Osteocyte (in vitro differentiated cells): ENCODE measurements at places on chromosomes 5 and 9. TPM values are rescaled to one million over a fixed set of nuclear protein-coding genes. Genes with fewer than 3 reads are reported as not detected.
A peak's percentile ranks its signal among the peaks of the same experiment; 100 is the strongest.

The PGM5 gene
- total RNA-seq, result not detected in 2 replicates

The HAPLN1 gene
- total RNA-seq, result 114 and 124 TPM in 2 replicates

The STING1 gene
- total RNA-seq, result 61.6 and 73.0 TPM in 2 replicates

The LCN10 gene
- total RNA-seq, result not detected in 2 replicates

The N4BP3 gene
- 0.55 and 0.64 TPM in 2 replicates for total RNA-seq

The PLAC8L1 gene
- total RNA-seq, result 1.4 and 2.1 TPM in 2 replicates

The SOHLH1 gene
- total RNA-seq, result not detected in 2 replicates

The CERCAM gene
- total RNA-seq, result 128 and 132 TPM in 2 replicates

The TAF11L10 gene
- total RNA-seq, result not detected in 2 replicates

The CMYA5 gene
- 0.16 and 0.39 TPM in 2 replicates for total RNA-seq

The PRR16 gene
- total RNA-seq, result 18.3 and 20.9 TPM in 2 replicates

The LPAR1 gene
- 119 and 120 TPM in 2 replicates for total RNA-seq

The TLX3 gene
- not detected in 2 replicates for total RNA-seq

GRCh38 chr9:136381311-136381710 lies 7.8 kb upstream of the CARD9 start:
- no peaks in the 10 kb centered on the region for H3K4me1 ChIP-seq
- no peaks in the 10 kb centered on the region for H3K27me3 ChIP-seq
- no peak overlapping the region for H3K27ac ChIP-seq
- DNase-seq, result no peak
- no peak overlapping the region for H3K4me3 ChIP-seq

DNA sequence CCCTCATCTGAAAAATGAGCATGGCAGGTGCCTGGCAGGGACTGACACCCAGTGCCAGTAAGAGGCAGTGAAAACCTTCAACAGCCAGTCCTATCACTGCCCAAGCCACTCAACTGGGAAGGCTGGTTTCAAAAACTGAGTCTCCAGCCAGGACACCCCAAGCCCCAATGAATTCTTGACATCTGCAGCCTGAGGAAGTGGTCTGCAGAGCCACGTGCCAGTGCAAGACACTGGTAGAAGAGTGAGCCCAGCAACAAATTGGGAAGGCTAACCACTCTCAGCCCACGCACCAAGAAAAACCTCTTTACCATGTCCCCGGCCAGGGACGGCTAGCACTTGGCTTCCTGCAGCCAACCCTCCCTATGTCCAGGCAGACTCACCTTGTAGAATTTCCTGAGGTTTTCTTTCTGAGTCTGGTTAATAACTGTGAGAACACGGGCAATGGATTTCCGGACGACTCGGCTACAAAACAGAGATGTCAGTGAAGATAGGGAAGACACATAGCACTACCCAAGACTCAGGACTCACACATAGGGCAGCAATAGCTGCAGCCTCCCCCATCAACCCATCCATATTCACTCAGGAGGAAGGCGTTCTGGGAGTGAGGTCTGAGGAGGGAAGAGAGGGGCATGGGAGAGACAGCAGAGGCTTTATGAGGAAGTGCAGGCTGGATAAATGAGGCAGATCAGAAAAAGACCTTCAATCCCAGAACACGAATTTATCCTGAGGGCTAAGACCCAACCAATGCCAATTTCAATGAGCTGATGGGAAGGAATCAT lies 1.8 kb downstream of the RPL35 start:
- peaks cover 27% of the 10 kb centered on the region for H3K4me1 ChIP-seq
- H3K27me3 ChIP-seq, result no peaks in the 10 kb centered on the region
- peak overlapping the region; percentile 93 for H3K27ac ChIP-seq
- peak overlapping the region; percentile 93 for H3K4me3 ChIP-seq

DNA sequence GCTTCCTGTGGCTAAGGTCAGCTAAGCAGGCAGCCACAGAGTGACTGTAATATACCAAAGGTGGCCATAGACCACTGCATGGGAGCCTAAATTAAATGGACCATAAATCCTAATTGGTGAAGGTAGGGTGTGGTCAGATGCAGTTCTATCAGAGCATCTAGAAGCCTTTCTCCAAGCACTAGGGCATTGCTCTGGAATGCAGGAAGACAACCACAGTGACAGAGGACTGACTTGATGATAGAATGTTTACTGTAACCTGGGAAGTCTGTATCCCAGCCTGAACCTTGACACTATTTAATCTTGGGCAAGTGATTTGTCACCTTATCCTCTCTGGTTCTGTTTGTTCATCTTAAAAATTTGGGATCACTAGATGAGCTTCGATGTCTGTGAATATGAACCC lies 2.3 kb downstream of the FBXO38 start:
- peaks cover 59% of the 10 kb centered on the region for H3K4me1 ChIP-seq
- peak overlapping the region; percentile 12 for H3K27ac ChIP-seq
- peaks cover 9% of the 10 kb centered on the region for H3K36me3 ChIP-seq
- H3K27me3 ChIP-seq, result no peaks in the 10 kb centered on the region

GRCh38 chr5:15533129-15533893 lies 33.3 kb downstream of the FBXL7 start:
- peaks cover 16% of the 10 kb centered on the region for H3K36me3 ChIP-seq
- H3K27me3 ChIP-seq, result no peaks in the 10 kb centered on the region
- H3K4me1 ChIP-seq, result peaks cover 21% of the 10 kb centered on the region
- H3K4me3 ChIP-seq, result no peak overlapping the region

GRCh38 chr9:37668116-37668601 lies 17.4 kb downstream of the FRMPD1 start:
- H3K27me3 ChIP-seq, result peaks cover 80% of the 10 kb centered on the region
- no peaks in the 10 kb centered on the region for H3K4me1 ChIP-seq
- H3K27ac ChIP-seq, result no peak overlapping the region

DNA sequence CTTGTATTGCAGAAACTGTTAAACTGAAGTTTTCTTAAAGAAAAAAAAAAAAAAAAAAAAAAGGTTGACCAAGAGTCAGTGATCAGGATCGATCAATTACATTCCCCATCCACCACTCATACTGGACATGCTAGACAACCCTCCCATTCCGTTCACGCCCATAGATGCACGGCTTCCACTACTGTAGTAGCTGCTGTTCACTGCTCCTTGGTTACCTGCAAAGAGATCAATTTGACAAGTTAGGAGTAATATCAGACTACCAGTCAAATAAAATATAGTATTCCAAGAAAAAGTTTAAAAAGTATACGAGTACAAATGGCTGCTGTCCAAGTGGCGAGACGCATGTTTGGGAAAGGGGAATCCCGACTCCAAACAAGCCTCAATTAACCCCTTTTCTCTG lies 8.7 kb downstream of the HNRNPH1 start:
- no peak for DNase-seq
- peak overlapping the region; percentile 40 for H3K27ac ChIP-seq
- H3K27me3 ChIP-seq, result no peaks in the 10 kb centered on the region
- peaks cover 75% of the 10 kb centered on the region for H3K36me3 ChIP-seq

- peak; percentile 59 for DNase-seq
- no peaks in the 10 kb centered on the region for H3K27me3 ChIP-seq
- no peak overlapping the region for H3K27ac ChIP-seq
- H3K36me3 ChIP-seq, result no peaks in the 10 kb centered on the region
- no peak overlapping the region for H3K4me3 ChIP-seq
- H3K4me1 ChIP-seq, result peaks cover 3% of the 10 kb centered on the region
Observed at GRCh38 chr9:98370976-98371315, 115.5 kb upstream of the TBC1D2 start.

DNA sequence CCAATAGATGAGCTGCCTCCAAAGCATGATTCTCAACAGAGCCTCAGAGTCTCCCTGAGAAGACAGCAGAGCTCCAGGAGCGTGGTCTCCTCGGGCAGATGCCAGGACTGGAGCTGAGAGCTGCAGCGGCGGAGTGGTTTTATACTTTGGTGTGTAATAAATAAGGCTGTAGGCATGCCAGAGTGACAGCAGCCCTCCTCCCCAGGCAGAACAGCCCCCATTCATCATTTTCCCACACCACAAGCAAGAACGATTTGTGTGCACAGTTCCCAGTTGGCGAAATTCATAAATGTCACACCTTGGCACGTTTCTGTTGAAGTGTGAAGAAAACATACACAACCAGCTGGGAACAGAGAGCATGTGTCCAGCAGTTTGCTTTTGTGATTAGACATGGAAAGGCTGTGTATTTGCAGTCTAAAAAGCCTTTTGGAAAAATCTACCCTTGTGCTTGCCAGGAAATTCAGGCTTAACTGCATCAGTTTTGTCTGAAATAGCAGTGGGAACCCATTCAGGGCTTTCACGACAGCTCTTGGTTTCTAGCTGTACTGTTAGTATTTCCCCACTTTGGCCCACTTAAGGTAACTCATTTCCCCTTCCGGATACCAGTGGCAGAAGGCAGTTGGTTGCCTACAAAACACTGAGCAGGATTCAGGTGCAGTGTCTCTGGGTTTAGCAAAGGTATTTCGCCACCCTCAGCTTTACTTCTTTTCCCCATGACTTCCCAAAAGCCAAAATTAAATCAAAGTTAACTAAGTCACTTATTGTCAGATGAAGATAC lies at the start of gene C1QTNF3:
C1QTNF3 (minus strand) TSS at position 115 of the 778 bp plus-strand sequence; CDS start at position 27, 88 bp downstream.
- peaks cover 28% of the 10 kb centered on the region for H3K4me1 ChIP-seq
- DNase-seq, result no peak
- H3K4me3 ChIP-seq, result no peak within 1 kb of the TSS
- no peaks in the 10 kb centered on the region for H3K36me3 ChIP-seq
- no peaks in the 10 kb centered on the region for H3K27me3 ChIP-seq

GRCh38 chr5:116176121-116176520 lies 91.3 kb downstream of the COMMD10 start:
- H3K36me3 ChIP-seq, result peaks cover 7% of the 10 kb centered on the region
- H3K4me1 ChIP-seq, result no peaks in the 10 kb centered on the region
- H3K27ac ChIP-seq, result no peak overlapping the region
- no peaks in the 10 kb centered on the region for H3K27me3 ChIP-seq
- DNase-seq, result no peak

DNA sequence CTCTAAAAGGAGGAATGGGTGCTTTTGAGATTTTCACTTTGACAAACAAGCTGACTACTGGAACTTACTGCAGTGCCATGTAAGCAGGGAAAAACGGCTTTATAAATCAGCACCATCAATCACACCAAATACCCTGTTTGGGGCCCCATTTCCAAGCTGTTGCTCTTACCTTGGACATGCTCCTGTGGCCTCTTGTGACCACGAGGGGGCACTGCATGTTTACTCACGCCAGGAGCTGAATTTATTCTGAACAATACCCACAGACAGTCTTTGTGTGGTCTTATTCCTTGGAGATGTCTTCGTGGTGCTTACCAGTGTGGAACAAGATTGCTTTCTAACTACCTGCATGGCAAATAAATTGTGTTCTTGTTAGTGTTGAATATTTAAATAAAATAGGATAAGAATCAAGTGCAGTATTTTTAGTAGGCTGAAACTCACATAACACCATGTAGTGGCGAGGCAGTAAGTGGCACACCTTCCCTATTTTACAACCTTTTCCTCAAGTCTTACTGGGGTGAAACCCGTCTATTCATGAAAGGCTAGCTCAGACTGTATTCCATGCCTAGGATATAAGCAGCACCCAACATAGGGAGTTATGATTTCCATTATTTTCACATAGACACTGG lies 155.5 kb upstream of the NMUR2 start:
- no peak overlapping the region for H3K4me3 ChIP-seq
- no peak for DNase-seq
- H3K4me1 ChIP-seq, result no peaks in the 10 kb centered on the region

DNA sequence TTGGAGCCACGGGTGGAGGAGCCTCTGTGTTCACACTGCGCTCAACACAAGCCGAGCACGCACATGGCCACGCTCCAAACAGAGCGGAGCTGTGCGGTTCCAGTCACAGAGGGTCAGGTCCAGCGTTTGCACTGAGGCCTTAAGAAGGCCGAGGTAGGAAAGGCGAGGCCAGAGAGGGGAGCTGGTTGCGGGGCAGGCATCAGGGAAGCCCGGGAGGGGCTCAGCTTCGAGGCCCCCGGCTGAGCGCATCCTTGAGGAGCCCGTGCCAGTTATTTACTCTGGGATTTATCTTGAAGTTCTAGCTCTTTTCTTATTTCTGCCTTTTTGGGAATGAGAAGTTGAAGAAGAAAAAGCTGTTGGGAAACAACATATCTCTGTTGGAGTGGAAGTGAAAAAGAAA lies 140.8 kb downstream of the IRX1 start:
- H3K27ac ChIP-seq, result no peak overlapping the region
- H3K4me1 ChIP-seq, result no peaks in the 10 kb centered on the region
- no peak overlapping the region for H3K4me3 ChIP-seq
- H3K36me3 ChIP-seq, result no peaks in the 10 kb centered on the region

DNA sequence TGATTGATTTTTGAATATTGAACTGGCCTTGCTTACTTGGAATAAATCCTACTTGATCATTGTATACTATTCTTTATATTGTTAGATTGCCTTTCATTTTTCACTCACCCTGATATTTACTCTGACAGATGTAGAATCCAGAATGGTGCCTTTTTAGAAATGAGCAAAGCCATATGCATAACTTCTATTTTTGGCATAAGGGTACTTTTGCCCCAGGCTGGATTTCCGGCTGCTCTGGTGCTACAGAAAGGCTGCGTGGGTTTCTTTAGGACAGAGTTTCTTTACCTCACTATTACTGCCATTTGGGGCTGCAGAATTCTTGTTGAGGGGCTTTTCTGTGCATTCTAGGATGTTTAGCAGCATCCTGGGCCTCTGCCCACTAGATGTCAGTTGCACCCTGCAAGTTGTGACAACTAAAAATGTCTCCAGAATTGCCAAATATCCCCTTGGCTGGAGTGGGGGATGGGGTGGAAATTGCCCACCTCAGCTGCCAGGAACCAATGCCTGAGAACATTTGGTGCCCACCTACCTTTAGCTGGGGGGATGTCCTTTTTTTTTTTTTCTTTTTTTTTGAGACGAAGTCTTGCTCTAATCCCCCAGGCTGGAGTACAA lies 50.1 kb downstream of the SLC36A1 start:
- DNase-seq, result no peak
- H3K4me3 ChIP-seq, result no peak overlapping the region
- H3K27ac ChIP-seq, result no peak overlapping the region
- no peaks in the 10 kb centered on the region for H3K27me3 ChIP-seq

DNA sequence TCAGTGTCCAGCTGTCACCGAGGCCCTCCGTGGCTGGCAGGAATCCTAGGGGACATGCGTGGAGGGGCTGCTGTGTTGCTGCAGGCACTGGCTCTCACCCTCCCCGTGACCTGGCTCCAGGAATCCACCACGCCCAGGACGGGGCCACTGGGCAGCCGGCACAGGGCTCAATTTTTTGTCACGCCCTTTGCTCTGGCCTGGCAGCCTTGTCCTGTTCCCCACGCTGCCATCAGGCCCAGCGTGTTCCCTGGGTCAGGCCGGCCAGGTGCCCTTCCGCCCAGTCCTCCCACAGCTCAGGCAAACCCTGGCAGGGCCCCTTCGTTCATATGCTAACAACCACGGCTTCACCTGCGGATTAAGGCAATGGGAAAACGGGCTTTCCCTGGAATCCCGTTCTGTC lies 37.3 kb downstream of the PROP1 start:
- DNase-seq, result no peak
- no peaks in the 10 kb centered on the region for H3K4me1 ChIP-seq
- H3K4me3 ChIP-seq, result no peak overlapping the region
- H3K27ac ChIP-seq, result no peak overlapping the region
- no peaks in the 10 kb centered on the region for H3K36me3 ChIP-seq
- H3K27me3 ChIP-seq, result no peaks in the 10 kb centered on the region
